ENCODE measurements at places on chromosomes 4 and X.

DNA sequence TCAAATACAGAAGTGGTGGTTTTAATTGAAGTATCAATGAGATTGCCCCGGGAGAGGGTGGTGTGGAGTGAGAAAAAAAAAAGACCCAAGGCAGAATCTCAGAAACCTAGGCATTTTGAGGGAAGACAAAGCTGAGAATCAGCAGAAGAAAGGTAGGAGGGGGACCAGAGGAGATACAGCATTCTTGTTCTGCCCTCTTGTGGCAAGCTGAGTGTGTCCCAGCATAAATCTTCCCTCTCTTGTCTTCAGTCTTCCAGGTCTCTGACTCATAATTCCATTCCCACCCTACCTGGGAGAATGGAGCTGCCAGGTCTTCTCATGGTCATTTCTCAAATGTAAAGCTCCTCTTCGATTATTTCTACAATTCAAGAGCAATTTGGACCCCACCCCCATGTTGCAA, 32.7 kb upstream of the MAGED1 start:
- peak; percentile 48 for DNase-seq

GRCh38 chr4:89316931-89317366, 9.3 kb upstream of the GPRIN3 start:
- peak; percentile 64 for DNase-seq

DNA sequence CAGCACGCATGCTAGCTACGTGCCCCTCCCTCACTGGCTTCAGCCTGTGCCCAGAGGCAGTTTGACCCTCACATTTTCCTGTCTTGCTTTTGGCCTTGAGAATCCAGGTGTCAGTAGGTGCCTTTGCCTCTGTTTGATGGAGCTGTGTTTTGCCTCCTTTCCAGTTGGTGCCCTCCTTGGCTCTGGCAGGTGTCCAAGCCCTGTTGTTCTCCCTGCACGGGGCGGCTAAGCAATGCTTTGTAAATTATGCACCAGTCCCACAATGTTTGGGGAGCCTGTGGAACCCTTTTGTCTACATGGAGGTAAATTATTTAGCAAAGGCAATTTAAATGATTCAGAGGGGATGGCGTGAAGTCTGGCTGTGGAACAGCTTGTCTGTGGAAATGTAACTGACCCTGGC, 202.9 kb upstream of the BOD1L1 start:
- no peak for DNase-seq

DNA sequence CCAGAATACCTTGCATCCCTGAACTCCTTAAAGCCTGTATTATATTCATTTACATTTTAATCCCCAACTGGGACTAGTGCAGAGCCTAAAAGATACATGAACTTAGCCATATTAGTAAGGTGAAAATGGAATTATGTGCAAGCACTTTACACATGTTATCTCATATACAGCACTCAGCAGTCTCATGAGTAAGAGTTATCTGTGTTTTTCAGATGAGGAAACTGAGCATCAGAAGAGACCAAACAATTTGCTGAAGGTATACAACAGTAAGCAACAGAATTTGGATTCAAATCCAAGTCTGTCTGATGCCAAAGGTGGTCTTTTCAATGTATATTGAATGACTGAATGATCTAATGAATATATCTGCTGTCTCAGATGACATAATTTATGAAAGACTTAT, 12.3 kb downstream of the ATP7A start:
- no peak for DNase-seq

DNA sequence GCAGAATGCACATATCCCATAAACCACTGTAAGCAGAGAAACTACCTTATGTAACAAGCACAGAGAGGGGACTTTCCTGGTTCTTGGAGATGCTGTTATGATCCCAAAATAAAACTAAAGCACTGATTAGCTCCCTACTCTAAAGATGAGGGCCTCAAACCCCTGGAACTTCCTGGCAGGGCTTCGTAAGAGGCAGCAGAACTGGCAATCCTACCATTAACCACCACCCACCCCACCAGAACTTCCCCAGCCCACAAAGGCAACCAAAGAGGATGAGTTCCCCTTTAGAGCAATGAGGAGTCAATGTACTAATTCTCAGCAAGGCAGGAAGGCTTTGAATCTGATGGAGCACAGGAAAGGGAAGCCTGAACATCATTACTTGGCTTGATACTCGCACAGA, 436.5 kb upstream of the FRG1 start:
- no peak for DNase-seq
